ENCODE measurements at places on chromosomes 6 and 20.

- no peak for DNase-seq
Measured at GRCh38 chr6:16440636-16441212, 202.3 kb downstream of the GMPR start.

DNA sequence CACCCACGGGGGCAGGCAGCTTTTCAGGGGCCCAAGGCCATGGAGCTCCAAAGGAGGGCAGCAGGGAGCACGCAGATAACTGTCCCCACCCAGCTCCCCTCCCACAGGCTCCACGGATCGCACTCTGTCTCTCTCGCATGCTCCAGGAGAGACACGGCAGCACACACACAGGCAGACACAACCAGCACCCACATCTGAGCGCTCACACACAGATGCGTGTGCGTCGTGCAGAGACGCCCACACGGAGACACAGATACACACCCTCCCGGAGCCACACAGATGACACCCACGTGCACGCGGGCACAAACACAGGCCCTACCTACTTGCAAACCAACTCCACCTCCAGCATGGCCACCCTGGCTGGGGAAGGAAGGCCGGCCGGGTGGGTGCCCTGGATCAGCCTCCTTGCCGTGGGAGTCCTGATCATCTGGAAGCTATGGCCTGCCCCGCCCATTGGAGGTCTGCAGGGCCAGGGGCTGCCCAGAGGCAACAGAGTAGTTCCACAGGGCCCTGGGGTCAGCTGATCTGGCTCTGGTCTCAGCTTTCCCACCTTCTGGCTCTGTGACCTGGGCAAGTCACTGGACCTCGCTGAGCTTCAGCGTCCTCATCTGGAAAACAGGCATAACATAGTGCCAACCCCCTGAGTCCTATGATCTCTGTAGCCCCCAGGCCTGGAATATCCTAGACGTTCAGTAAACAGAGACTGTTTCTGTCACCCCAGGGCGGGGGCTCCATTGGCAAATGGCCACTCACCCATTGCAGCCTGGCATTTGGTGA lies 31.5 kb downstream of the AAR2 start:
- no peak for DNase-seq

- DNase-seq, result no peak
Measured at GRCh38 chr20:58309591-58310290, at the start of gene RAB22A. Gene RAB22A, plus strand, starts transcription at chr20:58309715. Its CDS starts 262 bp downstream, at chr20:58309977.

DNA sequence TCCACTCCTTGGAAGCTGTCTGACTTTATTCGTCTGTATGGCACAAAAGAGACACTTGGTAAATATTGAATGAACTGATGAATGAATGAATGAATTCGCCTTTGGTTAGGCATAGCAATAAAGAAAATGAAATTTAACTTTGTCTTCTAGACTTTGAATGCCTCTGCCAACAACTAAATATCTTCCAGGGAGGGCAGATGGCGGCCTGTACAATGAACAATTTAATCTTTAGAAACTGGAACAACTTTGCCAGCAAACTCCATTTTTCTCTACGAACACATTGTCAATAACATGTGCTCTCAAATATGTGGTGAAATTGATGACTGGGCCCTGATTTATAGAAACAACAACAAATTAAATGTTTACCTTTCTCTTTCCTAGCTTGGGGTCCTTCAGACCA lies 140.6 kb downstream of the ZNF217 start:
- no peak for DNase-seq

DNA sequence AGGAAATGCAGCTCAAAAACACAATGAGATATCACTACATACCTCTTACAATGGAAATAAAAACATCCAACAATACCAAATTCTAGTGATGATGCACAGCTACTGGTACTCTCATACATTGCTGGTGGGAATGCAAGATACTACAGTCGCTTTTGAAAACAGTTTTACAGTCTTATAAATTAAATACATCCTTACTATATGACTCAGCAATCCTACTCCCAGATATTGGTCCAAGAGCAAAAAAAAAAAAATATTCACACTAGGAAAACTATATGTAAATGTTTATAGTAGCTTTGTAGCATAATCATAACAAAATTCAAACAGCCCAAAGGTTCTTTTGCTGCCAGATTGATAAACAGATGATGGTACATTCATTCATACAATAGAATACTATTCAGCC lies 217.4 kb upstream of the FAM83B start:
- no peak for DNase-seq

- peak; percentile 92 for DNase-seq
Measured at GRCh38 chr6:100203400-100203799, 209.4 kb upstream of the MCHR2 start.

GRCh38 chr6:16362819-16363589 lies 124.6 kb downstream of the GMPR start:
- no peak for DNase-seq
